Fibroblast of skin of back (primary cell): ENCODE measurements at places on chromosomes 2 and 18.

DNA sequence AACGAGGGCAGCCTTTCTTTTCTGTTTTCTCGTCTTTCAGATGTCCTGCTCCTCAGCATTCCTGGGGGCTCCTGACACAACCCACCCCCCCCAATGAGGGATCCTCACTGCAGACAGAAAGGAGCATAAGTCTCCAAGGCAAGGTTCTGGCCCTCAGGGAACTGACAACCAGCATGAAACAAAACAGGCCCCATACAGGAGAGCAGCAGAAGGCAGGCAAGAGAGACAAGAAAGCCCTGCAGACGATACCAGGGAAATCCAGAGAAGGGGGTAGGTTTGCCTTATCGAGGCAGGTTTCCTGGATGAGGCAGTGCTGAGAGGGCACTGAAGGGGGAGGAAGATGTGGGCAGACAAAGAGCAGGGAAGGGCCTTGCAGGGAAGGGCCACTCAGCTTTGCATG is 103.9 kb upstream of the EPAS1 start:
- no peak for DNase-seq

- peak; percentile 84 for DNase-seq
Observed at GRCh38 chr2:164896634-164897355, 55.2 kb upstream of the COBLL1 start.

- peak; percentile 1 for DNase-seq
Observed at GRCh38 chr2:180184506-180184905, 177.4 kb upstream of the CWC22 start.

DNA sequence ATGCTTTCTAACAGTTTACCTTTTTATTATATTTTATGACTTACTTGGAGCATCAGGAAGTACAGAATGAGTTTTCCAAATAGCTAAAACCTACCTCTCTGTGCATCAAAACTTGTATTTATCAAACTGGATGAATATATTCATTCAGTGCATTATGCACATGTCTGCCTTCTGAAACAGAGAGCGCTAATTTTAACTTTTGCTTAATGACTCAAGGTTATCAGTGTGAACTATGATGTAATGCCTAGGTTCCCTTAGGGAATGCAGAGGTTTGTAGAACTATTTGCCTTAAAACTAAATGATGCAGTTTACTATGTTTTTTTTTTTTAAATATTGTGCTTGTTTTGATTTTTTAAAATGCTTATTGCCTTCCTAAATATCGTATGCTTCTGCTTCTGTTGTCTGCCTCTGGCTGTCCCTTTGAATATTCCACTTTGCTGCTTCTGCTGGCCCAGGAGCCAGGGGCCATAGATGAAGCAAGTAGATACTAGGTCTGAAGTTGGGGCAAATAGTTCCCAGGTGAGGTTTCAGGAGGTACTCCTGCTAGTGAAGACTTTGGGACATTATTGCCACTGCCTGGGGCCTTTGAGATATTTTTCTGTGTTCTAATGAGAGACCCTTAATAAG is 16.5 kb downstream of the TMEM178A start:
- DNase-seq = no peak

DNA sequence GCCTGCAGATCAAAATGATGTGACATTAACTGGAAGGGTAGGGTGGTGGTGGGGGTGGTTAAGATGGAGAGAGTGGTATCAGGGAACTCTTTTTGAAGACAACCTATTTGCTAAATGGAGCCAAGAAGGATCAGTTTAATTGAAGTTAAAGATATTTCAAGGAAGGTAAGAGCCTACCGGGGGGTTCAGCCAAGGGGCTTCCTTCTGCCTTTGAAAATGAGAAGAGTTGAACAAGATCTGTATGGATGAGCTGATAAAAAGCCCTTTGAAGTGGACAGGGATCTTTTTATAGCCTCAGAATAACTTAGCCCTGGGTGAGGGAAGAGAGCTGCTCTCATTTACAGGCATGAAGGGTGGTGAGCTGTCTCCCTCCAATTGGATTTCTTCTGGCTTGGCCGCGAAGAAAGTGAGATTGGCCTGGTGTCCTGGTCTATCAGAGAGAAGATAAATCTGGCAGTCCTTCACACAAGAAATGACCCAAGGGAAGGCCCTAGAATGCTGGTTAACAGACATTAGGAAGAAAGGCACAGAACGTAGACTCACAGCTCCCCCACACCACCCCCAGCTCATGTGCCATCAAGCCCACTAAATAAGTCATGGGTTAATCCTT is 439.8 kb downstream of the TNS1 start:
- DNase-seq = no peak

GRCh38 chr2:234463626-234464290 is 33.1 kb downstream of the ARL4C start:
- DNase-seq = no peak

GRCh38 chr2:14903709-14904374 is 271.3 kb downstream of the LRATD1 start:
- no peak for DNase-seq

DNA sequence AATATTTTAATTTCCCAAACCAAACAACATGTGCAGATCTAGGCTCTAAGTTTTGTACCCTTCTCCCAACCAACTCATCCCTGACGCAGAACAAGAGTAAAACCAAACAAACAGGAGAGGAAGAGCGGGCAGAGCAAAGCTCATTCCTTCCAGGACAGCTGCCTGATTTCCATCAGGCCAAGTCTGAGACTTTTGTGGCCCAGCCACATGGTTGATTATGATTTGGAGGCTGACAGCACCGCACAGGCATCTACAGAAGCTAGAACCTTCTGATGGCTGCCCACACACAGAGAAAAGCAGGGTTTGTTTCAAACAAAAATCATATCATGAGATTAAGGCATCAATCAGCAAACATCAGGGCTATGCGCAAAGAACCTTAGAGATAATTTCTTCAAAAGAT is 262.6 kb downstream of the TNS1 start:
- DNase-seq = no peak

DNA sequence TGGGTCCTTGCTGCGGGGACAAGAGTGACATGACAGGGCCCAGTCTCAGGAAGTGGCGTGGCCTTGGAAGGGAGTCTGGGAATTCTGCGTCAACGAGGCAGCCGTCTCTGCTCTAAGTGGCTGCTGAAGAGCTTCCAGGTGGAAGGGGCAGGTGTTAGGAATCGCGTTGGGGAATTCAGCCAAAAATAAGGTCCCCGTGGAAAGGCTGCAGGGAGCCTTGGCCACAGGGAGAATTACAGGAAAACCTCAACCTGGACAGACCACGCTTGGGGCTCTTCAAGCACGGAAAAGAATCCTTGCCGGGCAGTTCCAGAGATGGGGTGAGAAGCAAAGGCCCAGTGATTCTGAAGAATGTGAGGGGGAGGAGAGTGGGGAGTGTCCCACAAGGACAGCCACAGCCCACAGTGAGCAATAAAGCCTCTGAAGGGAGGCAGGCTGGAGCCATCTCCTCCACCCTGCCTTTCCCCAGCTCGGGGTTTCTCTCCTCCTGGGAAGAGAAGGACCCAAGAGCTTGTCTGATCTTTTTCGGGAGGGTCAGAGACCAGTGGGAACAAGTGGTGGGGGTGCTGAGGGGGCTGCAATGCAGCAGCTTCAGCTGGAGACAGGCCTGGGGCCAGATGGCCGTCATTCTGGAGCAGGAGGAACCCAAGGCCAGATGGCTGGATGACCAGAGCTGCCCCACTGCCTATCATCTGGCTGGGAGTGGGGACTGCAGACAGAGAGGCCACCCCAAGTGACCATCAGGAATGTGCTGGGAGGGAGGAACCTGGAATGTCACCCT is 106.4 kb upstream of the SMAD2 start:
- DNase-seq = no peak

DNA sequence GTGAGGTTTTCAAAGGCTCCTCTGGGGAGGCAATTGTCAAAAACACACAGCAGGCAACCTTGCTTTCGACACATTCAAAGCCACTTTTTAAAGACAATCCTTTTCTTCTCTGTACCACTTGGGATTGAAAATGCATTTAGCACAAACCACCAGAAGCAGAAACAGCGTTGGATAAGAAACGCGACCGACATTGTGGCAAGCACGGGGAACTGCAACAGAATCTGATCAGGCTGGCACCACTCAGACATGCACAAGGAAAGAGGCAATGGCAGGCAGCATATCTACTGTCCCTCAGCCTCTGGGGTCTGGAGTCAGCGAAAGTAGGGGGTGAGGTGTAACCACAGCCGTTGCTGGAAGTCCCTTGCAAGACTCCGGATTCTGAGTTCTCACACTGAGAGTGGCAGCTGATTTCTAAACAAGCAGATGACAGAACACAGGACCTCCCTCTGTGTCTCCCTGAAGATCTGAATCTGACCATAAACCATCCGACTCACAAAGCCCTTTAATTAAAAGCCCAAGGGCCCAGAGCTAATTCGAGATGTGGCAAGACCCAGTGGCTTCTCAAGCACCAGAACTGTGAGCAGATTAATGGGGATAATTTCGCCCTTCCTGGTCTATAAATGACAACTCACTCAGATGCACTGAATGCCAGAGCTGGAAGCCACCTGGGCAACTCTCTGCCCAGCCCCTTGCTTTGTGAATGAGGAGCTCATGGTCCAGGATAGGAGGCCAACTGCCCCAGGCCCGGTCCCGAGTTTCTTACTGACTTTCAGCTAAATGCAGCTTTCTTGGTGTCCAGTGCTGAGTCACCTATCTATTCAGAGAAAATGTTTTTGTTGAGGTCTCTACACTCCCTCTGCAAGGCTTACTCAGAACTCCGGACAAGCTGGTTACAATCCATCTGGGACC is 29.6 kb downstream of the CYRIA start:
- peak; percentile 32 for DNase-seq

GRCh38 chr2:172783165-172783898 is 47.7 kb downstream of the RAPGEF4 start:
- peak; percentile 91 for DNase-seq

DNA sequence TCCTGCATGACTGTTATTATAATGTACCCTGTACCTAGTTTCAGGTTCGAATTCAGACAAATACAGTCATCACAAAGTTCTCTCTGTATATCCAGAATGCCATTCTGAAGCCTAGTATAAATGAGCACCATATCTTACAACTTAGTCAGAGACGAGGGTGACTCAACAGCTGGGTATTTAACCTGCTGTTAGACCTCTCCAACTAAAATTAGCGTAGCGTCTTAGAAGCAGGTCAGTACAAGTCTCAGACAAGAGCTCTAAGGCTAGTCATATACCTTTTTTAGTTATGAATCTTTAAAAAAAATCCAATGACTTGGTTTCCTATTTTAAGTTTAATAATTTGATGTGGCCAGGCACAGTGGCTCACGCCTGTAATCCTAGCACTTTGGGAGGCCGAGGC is 74.1 kb downstream of the CABYR start:
- DNase-seq = peak; percentile 86

DNA sequence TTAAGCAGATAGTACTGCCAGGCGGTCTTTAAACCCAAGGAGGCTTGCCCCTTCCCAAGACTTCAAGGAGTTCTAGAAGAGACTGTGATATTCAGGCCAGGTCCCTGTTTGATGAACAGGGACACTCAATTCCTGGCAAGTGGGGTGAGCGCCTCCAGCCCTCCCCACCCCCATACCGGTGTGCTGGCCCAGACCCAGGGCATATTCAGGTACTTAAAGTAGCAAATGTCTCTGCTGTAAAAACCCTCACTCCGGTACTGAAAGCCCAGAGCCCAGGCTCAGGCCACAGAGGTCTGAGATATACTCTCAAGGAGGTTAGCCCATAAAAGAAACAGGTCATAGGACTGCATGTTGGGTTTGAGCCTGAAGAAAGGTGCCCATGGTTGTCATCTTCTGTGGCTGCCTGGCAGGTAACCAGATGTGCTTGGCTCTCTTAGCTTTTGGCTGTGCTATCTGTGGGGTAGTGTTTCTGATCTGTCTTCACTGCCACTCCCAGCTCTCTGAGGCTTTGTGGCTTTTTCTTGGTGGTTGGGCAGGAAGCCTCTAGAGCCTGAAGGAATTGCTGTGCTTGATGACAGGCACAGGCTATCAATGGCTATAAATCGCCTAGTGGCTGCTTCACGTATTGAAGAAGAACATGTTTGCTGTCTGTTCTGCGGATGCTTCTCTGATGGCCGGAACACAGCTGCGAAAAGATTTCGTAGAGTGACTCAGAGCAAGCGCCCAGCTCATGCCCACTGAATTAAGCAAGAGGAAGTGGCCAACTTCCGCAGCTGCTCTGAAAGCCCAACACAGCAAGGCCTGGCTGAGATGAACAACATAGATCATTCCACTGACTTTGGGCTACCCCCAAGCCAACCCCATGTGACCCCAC is 63.3 kb upstream of the ALPP start:
- DNase-seq = peak; percentile 77

DNA sequence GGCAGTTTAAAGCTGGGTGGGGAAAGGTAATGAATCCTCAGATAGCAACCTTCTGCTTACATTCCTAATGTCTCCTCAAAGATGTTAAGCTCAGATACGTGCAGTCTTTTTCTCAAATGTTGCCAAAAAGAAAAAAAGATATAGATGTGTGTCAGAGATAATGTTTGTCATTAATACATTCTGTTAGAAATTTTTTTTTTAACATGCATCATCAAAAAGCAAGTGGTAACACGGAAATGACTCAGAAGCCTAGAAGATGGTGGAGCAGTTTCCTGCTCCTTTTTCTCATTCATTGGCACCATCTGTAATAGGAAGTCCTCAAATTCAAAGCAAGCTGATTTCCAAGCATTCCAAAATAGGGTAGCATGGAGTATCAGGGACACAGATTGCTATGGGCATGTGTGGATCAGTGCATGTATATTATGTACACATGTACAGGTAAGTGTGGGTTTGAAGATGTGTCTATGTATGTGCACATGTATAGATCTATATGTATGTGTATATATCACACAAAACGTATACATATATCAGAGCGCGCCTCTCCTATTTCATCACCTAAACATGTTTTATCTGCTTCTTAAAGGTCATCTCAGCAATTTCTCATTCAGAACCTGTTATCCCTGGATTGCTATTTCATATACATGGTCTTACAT is 79.9 kb upstream of the ITGB6 start:
- DNase-seq = peak; percentile 57

DNA sequence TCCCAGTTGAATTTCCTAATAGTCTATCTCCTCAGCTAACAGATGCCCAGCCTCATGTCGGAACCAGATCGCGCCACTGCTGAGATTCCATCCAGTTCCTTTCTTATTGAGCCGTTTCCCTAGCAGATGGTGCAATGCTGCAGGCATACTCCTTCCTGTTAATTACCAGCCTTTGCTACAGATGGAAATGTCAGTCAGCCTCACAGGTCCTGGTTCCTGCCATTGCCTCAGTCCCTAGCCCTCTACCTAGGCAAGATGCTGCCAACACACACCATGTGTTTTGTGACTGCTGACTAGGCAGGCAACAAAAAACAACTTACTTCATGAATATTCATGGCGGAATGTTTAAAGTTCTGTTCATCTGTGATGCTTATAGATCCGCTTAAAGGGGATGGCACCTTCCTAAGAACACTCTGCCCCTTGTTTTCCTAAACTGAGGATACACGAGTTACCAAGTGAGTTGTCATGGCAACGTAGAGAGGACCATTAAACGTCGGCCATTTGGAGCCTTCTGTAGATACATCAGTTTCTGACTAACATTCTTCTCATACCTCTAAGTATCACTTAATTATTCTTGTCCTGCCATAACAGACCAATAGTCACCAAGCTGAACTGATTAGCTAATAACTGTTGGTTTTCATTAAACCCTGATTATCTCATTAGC is 749.5 kb downstream of the RNF144A start:
- DNase-seq = no peak

DNA sequence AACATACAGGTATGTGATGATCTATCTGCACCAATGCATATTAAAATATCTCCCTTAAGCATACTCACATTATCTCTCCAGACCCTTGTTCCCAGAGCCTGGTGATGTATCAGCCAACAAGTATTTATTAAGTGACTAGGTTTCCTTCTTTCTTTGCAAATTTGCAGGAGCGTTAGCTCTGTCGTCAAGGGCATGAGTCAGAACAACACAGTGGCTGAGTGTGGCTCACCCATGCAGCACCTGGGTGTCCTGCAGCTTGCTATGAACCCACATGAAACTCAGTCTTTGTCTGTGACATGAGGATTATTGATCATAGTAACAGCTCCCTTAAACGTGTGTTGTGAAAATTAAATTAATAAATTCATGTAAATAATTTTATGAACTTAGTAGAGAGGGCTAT is 96.6 kb downstream of the PIEZO2 start:
- DNase-seq = peak; percentile 4
